ENCODE measurements at places on chromosomes 11 and 22. TPM values are rescaled to one million over a fixed set of nuclear protein-coding genes. Genes with fewer than 3 reads are reported as not detected.

DNA sequence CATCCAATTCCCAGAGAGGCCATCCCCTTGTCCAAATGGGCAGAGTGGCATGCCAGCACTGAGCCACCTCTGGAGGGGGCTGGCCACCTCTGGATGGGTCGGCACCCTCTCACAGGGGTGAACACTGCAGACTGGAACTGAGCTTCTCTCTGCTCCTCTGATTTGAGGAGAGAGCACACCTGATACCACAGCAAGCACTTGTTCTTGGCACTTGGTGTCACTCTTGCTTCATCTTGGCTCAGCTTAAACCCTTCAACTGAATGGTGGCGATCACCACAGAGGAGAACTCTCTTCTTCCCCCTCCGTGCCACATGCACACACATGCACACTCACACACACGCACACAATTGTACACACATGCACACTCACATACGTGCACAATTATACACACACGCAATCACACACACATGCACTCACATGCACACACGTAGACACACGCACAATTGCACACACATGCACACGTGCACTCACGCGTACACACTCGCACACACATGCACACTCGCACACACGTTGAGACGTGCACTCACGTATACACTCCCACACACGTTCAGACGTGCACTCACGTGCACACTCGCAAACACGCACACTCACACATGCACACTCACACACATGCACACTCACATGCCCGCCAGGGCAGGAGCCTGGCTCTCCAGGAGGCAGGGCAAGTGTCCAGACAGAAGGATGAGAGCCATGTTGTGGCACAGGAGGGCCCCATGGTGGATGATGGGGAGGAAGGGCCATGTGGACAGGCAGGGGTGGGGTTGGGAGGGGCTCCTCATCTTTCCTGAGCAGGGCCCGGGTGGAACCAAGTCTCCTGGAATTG is 23.4 kb downstream of the OVOL1 start:
- no peak for DNase-seq

GRCh38 chr22:30284666-30285065 is 4.6 kb downstream of the CASTOR1 start:
- no peak for DNase-seq

DNA sequence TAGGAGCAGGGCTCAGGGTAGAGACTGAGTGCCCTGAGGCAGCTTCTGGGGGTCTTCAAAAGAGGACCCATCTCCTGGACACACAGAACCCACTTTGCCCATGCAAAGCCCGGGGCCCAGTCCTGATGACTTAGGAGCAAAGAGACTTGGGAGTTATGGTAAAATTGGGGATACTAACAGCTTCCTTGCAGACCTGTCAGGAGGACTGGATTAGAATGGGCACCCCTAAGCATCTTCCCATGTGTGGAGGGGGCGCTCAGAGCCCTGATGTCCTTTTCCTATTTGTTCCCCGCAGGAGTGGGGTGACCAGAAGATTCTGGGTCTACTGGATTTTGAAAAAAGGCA is 100.0 kb downstream of the WNT7B start:
- DNase-seq: no peak

The SLC25A18 gene
- 0.32 TPM for total RNA-seq

- DNase-seq: peak; percentile 49
Measured at GRCh38 chr11:2812371-2812991, 73.1 kb downstream of the CDKN1C start.

GRCh38 chr11:82059505-82059904 is 674.2 kb downstream of the FAM181B start:
- no peak for DNase-seq

The GSTT2B gene
- total RNA-seq: 1.9 TPM

GRCh38 chr11:25988178-25988577 is 343.8 kb upstream of the ANO3 start:
- DNase-seq: no peak

GRCh38 chr11:44726283-44727113 is at the start of gene TSPAN18:
Gene TSPAN18, plus strand, starts transcription at chr11:44726962. Its CDS starts 179,455 bp downstream, at chr11:44906417.
- DNase-seq: no peak

DNA sequence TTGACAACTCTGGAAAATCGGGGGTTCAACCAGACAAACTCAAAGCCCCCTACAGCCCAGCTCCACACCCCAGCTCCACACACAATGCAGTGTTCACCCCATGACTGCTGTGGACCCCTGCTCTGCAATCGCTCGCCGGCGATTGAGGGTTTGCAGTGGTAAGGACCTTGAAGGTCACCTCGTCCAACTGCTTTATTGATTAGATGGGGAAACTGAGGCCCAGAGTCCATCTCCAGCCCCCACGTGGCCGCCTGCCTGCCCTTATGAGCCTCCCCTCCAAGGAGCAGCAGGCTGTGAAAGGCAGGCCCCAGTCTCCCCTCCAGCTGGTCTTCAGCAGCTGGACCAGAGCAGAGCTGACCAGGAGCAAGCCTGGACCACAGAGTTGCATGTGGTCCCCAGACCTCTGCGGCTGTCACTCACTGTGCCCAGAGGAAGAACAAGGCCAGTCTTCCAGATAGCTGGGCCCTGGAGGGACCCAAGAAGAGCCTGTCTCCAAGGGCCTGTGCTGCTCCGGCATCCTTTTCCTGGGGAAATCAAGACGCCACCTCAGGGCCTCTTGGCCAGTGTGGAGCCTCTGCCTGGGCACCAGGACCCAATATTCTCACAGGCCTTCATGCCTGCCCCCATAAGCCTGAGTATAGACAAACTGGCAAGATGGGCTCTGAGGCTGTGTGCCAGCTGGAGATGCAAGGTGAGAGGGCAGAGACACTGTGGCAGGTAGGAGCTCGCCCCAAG is 8.8 kb upstream of the LINC01488 start:
- no peak for DNase-seq

DNA sequence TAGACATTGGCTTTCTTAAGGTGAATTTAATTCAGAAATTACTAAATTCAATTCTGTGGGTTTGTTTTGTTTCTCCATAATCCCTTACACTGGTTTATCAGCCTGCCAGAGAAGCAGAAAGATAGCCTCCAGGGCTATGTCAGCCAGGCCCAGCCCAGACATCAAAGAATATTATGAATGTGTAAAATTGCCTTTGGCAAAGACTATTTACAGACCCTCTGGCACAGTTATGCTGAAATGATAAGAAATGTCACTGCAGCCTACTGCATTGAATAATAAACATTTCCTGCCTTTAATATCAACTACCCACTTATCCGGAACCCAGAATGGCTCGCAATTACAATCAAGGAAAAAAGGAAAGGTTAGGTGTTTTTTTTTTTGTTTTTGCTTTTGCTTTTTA is 562.5 kb upstream of the LRRC4C start:
- DNase-seq: no peak

The SLC22A12 gene
- total RNA-seq: not detected

DNA sequence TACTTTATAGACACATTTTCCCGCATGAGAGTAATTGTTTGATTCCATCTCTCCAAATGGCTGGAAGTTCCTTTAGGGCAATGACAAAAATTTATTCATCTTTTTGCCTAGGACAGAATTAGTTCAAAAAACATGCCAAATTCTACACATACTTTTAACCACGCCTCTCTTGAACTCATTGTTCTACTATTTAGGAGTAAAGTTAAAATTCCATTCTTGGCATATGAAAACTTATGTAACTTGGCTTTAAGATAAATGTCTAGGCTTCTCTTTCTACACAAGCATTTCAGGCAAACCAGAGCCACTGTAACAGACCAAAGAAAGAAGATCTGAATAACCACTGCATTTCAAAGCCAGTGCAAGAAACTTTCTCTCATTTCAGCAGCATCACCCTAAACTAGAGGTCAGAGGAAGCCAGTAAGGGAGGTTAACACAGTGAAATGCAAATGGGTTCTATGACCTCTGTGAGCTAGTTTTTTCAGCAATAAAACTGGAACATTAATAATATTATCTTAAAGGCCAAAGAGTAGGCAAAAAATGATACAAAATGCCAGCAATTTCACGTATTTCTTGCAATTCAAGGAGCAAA is 73.0 kb downstream of the RSF1 start:
- DNase-seq: no peak

- DNase-seq: no peak
Measured at GRCh38 chr22:37239336-37240239, 4.5 kb downstream of the RAC2 start.

GRCh38 chr11:122897606-122898210 is 15.1 kb downstream of the JHY start:
- DNase-seq: peak; percentile 59

DNA sequence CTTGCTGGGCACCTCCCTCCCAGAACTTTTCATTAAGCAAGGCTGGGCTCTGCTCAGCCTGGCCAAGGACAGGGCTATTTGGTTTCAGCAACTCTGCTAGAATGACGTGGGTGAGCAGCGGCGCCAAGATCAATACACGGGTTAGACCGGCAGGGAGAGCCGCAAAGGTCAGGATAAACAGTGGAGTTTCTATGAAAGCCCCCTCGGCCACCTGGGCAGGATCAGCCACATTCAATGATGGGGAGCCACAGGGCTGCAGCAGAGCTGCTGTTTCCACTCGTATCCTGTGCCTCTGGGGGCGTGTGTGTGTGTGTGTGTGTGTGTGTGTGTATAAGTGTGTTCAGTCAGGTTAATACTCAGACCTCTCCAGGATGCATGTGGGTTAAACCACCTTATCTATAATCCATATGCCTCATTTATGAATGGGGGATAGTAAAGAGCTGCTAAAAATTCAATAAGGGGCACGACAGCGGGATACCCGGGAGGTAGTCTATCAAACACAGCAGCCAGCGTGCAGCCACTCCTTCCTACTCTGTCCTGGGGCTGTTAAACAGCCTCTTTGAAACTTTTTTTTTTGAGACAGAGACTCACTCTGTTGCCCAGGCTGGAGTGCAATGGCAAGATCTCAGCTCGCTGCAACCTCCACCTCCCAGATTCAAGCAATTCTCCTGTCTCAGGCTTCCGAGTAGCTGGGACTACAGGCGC is 34.8 kb downstream of the MYH9 start:
- peak; percentile 77 for DNase-seq

DNA sequence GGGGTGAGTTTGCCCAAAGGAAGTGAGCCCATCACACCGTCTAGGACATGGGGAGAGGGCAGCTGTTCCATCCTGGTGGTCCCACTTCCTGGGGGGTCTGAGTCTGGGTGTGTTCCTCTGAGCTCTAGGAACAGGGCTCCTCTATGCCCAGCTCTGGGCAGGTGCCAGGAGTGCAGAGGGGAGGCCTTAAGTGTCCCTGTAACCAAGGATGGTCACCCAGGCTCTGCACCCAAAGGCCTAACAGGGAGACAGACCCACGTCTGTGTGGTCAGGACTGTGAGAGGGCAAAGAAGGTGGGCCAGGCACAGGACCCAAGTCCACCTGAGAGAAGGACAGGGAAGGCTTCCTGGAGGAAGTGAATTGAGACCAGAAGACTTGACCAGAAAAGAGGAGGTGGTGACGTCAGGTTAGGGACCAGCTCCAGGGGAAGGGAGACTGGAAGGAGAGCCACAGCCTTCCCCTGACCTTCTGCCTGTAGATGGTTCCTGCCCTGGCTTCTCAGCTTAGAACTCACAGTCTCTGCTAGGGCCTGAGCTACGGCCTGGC is 11.3 kb upstream of the TCF20 start:
- no peak for DNase-seq

GRCh38 chr11:46898396-46899095 is 19.8 kb downstream of the LRP4 start:
- DNase-seq: no peak

DNA sequence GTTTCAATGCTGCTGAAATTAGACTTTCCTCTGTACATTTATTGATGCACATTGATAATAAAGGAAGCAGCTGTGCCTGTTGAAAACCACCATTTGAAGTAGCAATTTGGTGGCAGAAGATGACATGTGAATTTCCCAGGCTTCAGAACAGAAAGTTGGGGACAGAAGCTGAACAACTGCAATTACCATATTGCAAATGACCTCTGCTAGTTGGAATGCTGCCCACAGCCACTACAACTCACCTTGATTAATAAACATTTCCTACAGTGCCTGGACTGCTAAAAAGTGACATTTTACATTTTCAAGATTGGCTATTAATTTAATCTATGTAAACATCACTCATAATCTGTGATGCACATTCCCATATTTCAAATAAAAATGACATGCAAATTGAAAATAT is 208.6 kb downstream of the LUZP2 start:
- DNase-seq: no peak

The CATSPER1 gene
- total RNA-seq: 0.43 TPM

GRCh38 chr11:124644426-124645280 is 22.0 kb downstream of the TBRG1 start:
- peak; percentile 80 for DNase-seq

DNA sequence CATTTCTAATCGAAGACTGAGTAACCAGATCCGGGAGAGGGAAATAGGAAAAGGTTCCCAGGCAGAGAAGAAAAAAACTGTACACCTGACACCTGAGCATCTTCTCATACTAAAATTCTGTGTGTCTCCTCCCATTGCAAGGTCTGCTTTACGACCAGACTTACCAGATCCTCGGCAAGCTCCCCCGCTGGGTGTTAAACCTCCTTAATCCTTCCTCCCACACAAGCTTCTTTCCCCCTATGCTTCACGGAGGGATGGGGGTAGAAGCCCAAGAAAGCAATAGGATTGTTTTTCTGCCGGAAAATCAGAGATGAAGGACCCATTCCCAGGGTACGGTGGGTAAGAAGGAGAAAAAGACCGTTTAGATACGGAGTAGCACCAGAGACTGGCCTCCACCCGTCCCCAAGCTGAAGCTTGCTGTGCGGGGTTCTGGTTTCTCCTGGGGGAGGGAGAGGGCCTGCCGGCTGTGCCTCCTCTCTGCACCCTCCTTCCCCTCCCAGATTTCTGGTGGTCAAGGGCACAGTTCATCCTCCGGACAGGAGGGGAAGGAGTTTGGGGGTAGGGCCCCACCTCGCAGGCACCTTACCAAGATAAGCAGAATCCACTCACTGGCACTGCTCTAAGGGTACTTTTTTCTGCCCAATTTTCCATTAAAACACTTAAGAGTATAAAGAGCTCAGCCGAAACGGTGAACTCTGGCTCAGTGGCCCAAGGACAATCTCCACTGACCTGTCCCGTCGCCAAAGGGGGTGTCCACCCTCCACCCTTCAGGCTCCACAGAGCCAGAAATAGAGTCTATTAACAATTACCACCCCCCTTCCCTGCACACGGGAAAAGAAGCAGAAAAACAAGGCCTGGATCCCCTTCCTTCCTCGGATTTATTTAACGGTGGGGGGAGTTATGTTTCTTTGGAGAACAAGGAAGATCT is 1.2 kb downstream of the TOB2 start:
- DNase-seq: peak; percentile 44

The ART1 gene
- total RNA-seq: not detected

GRCh38 chr11:76880314-76880713 is 19.6 kb downstream of the ACER3 start:
- no peak for DNase-seq

- peak; percentile 22 for DNase-seq
Measured at GRCh38 chr11:126485021-126485792, 129.7 kb downstream of the ST3GAL4 start.

DNA sequence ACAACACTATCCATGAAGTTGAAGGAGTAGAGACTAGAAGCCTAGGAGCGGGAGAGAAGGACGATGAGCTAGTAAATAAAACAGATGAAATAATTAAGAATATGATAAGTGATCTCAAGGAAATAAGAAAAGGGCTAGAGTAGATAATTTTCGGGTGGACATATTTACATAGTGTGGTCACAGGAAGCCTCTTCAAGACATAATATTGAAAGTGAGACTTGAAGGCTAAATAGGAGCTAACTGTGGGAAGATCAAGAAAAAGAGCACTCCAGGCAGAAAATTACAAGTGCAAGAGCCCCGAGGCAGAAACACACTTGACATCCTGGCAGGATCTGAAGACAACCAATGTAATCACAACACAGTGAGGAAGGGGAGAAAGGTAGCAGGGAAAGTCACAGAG is 11.9 kb upstream of the PPFIBP2 start:
- no peak for DNase-seq

The TRAF6 gene
- 13.4 TPM for total RNA-seq

The NOX4 gene
- 5.2 TPM for total RNA-seq

- DNase-seq: peak; percentile 49
Measured at GRCh38 chr11:7673724-7674434, 579 bp upstream of the CYB5R2 start.
